Thymus (tissue), 14 donors: ENCODE measurements at places on chromosomes 5 and 9. TPM values are rescaled to one million over a fixed set of nuclear protein-coding genes. Genes with fewer than 3 reads are reported as not detected.

DNA sequence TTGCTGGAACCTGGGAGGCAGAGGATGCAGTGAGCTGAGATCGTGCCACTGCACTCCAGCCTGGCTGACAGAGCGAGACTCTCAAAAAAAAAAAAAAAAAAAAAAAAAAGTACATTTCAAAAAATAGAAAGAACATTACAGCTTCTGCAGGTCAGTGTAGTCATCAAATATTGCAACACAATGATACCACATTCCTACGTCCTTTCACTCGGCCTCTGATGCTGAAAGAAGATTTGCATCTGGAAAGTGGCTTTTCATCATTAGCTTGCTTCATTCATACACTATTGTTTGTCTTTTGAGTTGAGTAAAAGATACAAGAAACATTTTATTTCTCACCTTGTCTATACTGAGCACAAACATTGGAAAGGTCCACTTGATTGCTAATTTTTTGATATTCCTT, 59.6 kb upstream of the CPLANE1 start:
- no peak for DNase-seq

- DNase-seq = no peak
Observed at GRCh38 chr5:39226100-39226451, 6.7 kb upstream of the FYB1 start.

DNA sequence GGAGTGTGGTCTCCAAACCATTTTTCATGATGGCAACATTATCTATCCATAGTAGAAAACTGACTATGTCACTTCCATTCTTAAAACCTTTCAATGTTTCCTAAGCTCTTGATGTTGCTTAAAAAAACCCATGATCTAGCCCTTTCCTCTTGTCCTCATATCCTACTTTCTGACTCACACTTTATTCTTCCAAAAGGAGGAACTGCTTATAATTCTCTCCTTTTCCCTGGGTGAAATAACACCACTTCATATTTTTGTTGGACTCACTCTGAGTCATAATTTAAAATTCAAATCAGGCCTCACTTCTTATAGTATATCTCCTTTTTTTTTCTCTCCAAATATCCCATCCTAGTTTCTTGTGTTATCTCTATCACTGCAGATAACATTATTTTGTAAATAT, 513.9 kb downstream of the MAN2A1 start:
- DNase-seq = no peak

DNA sequence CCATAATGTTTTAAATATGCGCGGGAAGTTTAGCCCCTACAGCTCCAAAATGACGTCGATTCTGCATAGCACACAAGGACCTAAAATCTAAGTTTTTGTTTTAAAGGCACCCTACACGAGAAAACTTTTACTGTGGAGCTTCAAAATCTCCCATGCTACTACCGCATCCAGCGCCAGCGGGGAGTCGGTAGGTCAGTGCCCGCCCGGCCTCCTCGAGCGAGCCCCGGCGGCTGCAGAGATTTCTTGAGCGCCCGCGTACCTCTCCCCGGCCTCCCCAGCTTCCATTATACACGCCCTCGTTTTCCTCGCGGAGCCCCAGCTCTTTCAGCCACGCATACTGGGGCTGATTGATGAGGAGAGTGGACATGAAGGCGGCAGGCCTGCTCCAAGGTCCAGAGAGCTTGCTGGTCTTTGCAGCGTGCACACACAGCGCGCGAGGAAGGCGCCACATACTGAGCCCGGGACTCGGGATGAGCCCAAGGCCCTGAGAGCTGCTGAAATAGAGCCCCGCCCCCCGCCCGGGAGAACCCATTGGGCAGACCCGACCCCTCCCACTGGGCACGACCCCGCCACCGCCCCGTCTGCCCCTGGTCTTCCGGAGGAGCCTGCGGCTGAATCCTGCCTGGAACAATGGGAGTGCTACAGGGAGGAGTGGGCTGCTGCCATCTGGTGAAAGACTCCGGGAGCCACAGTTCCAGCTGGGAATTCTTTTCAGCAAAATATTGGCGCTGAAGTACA, at the start of gene ALDH7A1:
Gene ALDH7A1 (minus strand): TSS at position 472 of the 738 bp plus-strand sequence. CDS start 21 bp downstream, at position 451.
- peak; percentile 43 for DNase-seq

Gene SLC27A4
- polyA plus RNA-seq = 20.7 TPM

Gene MYMK
- polyA plus RNA-seq = 0.39 TPM

DNA sequence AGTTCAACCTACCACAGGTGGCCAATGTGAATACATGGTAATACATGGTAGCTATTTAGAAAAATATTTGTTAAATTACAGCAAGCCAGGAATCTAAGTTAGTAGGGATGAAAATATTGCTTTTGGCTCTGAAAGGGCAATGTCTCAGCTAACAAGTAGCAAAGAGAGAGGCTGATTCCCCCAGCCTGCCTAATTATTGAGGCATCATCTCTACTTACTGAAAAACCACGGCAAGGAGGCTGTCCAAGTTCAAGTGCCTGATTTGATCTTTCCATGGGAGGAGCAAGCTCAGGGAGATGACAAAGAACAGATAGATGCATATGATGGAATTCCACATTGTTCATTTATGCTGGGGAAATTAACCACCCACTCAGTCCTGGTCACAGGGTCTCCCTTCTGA, 28.7 kb upstream of the UBTD2 start:
- DNase-seq = no peak

- DNase-seq = no peak
Observed at GRCh38 chr5:1299511-1299850, 4.6 kb upstream of the TERT start.

Gene TMEFF1
- polyA plus RNA-seq = 0.02 TPM

DNA sequence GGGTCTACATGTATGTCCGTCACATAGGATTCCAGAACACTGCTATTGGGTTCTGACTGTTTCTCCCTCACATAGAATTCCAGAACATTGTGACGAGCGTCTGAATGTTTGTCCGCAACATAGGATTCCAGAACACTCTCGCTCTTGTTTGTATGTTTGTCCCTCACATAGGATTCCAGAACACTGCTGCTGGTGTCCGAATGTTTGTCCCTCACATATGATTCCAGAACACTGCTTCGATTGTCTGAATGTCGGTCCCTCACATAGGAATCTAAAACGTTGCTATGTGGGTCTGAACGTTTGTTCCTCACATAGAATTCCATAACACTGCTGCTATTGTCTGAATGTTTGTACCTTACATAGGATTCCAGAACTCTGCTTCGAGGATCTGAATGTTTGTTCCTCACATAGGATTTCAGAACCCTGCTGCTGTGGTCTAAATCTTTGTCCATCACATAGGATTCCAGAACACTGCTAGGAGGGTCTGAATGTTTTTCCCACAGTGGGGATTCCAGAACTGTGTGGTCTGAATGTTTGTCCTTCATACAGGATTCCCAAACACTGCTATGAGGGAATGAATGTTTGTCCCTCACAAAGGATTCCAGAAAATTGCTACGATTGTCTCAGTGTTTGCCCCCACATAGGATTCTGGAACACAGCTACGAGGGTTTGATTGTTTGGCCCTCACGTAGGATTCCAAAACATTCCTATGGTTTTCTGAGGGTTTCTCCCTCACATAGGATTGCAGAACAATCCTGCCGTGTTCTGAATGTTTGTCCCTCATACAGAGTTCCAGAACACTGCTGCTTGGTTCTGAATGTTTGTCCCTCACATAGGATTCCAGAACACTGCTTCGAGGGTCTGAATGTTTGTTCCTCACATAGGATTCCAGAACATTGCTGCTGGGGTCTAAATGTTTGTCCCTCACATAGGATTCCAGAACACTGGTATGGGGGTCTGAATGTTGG, 220.5 kb downstream of the FOXD4L6 start:
- no peak for DNase-seq

Gene SLC6A19
- polyA plus RNA-seq = 0.16 TPM

GRCh38 chr5:80282054-80282453, 26.2 kb upstream of the SERINC5 start:
- DNase-seq = no peak

Gene LRRC70
- 10.1 TPM for polyA plus RNA-seq

DNA sequence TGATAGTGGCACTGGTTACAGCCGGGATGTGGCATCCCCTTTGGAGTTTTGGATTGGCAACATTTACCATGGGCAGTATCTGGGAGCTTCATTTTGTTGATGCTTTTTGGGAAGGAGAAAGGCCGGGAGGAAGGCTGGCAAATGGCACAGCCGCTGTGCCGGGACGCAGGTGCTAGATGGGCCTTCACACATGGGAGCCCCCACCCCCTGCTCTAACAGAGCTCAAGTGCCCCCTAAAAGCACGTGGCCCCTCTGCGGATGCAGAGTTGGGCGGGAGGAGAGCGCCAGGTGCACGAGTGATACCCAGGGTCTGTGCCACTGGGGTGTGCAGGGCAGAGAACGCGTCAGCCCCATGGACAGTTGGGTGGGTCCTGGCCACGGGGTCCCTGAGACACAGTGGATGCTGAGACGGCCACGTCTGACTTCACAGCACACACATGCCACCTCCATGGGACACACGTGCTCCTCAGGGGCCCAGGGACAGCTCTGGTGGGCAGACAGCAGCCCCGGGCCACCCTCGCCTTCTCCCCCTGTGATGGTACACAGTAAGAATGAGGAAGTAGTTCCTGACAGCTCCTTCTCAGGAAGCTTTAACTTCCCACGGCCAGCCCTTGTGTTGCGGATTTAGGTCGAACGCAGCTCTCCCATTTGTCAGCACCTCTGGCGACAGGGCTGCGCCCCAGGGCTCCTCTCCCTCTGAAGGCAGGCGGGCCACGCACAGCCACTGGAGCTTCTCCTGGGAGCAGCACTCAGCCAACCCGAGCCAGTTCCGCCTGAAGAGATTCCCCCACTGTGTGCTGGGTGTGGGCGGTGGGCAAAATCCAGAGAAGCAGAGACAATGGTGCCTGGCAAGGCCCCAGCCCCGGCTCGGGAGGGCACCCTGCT, 10.8 kb downstream of the SLC9A3 start:
- no peak for DNase-seq

GRCh38 chr5:153490118-153491037, at the start of gene GRIA1:
Gene GRIA1, plus strand, starts transcription at chr5:153490670.
- DNase-seq = no peak

DNA sequence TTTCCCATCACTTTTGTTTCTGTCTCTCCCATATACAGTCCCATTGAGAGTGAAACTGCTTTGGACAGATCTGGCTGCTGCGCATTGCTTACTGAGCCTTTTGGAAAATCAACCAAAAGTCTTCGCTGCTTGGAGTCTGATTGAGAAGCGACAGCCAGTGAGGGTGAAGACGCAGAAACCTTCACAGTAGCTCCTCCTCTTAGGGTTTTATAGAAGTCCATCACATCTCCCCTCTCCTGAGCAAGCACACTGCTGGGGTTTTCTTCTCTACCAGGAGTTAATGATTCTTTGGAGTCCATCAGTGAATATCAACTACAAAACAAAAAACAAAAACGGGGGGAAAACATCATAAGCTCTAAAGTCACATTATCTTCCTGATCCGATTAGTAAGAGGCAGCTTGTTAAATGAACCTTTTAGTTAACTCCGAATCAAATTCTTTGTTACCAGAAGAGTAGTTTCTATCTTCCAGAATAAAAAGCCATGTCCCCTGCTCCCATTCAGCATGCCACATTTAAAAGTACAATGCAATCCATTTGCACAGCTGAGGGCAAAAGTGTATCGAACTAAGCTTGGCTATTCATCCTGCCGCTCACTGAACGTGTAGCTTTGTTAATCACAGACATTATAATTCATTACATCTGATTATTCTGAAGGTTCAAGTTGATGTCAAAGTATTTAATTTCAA, 2.8 kb downstream of the NR3C1 start:
- DNase-seq = peak; percentile 36

DNA sequence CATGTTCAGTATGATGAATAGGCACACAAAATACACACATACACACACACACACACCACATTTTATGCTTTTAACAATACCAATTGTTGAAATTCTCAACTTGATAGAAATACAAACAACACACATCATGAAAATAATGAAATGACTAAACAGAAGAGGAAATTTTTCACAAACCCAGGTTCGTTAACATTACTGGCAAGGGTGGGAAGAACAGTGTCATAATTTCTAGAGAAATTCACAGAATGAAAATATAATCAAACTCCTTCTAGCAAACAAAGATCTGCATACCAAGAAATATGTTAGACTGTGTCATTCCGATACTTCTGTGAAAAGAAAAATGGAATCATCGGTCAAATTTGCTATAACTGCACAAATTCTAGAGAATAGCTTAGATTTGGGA, 41.9 kb downstream of the ST8SIA4 start:
- no peak for DNase-seq

GRCh38 chr9:111451570-111451969, 32.6 kb downstream of the ECPAS start:
- no peak for DNase-seq

DNA sequence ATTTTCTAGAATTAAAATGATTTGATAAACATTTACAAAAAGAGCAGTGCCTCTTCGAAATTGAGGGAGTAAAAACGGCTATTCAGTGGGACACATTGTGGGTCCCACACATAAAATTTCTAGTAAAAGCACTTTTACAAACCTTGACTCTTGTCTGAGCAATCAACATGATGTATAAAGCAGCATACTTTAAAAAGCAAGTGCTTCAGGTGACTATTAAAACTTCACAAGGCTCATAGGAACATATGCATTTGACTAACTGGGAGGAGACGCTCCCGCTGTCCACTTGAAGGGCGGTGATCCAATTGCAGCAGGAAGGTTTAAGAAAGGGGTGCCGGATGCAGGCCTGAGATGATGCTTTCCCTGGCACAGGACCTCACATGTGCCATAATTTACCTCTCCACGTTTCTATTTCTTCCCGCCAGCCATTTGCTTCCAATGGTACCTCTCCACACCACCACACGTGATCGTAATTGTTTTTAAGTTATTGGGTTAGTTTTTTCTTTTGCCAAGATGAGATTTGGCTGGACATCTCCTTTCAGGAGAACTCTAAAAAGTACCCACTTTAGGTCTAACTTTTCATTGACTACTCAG, 1.8 kb downstream of the MCTP1 start:
- DNase-seq = no peak
